ENCODE measurements at places on chromosomes 12 and 14.

DNA sequence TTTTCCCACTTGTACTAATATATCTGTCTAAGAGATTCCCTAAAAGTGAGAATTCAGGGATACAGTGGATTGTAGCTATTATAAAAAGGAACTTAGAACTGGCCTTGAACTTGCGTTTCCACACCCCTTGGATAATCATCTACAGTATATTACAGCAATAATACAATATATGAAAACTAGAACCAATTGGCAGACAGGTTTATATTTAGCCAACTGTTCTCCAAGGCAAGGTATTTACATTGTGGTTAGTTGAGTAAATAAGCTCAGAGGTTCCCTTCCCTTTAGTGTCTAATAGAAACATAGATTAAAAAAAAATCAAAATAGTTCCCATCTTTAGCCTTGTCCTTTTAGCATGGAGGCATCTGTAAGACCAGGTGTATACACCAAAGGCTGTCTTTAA, 42.1 kb downstream of the LIMA1 start:
- no peak for DNase-seq

GRCh38 chr14:90487462-90487861, 90.6 kb downstream of the CALM1 start:
- no peak for DNase-seq

- DNase-seq = no peak
These were observed 202.3 kb upstream of the C14orf180 start for GRCh38 chr14:104377256-104377655.

- DNase-seq = no peak
These were observed 32.3 kb downstream of the BEST3 start for GRCh38 chr12:69666798-69667197.

- no peak for DNase-seq
These were observed 40.4 kb downstream of the KICS2 start for GRCh38 chr12:64181430-64182291.

- DNase-seq = no peak
These were observed 60.0 kb downstream of the AACS start for GRCh38 chr12:125125271-125125670.
